ENCODE measurements at places on chromosomes 5 and 9.
A peak's percentile ranks its signal among the peaks of the same experiment; 100 is the strongest.

DNA sequence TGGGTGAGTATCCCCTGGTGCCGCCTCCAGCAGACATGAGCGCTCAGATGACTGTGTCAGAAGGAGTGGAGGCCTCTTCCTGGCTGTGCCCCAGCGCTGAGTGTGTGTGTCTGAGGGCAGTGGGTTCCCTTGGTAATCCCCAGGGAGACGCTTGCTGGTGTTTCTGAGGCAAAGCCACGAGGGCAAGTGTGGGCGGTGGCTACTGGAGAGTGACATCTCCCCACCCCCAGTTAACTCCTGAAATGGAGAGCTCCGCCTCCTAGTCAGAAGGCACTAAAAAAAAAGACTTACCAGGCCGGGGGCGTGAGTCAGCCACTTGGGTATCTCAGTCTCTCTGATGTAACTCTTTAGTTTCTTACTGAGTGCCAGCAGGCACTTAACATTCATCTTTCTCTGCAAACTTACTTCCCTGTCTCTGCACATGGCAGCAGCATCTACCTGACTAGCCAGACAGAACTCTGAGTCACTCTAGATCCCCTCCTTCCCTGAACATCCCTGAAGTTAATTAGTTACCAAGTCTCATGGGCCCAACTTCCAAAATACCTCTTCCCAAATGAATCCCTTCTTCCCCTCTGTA is 19.3 kb downstream of the ORM2 start:
- DNase-seq, result peak; percentile 99

- DNase-seq, result no peak
Measured at GRCh38 chr5:558871-559503, 34.7 kb upstream of the SLC9A3 start.

DNA sequence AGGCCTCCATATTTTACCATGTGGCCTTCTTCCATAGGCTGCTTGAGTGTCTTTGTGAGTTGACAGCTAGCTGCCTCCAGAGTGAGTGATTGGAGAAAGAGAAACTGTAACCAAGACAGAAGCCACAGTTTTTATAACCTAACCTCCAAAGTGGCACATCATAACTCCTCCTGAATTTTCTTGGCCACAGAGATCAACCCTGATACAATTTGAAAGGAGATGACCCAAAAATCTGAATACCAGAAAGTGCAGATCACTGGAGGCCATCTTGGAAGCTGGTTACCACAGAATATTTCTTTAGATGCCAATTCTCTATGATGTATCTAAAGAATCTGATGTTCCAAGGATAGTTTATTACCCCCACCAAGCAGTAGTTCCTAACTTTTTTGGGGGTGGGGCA is 254.3 kb upstream of the PDE4D start:
- DNase-seq, result no peak

- no peak for DNase-seq
Measured at GRCh38 chr5:151742870-151743294, 15.5 kb downstream of the ATOX1 start.

GRCh38 chr9:120938851-120939250 is 12.3 kb upstream of the TRAF1 start:
- no peak for DNase-seq

GRCh38 chr5:155418960-155419579 is 405.5 kb downstream of the KIF4B start:
- no peak for DNase-seq

GRCh38 chr9:137128862-137129455 is 10.0 kb upstream of the GRIN1 start:
- no peak for DNase-seq

GRCh38 chr5:54643685-54644106 is 126.1 kb downstream of the SNX18 start:
- DNase-seq, result peak; percentile 73

GRCh38 chr5:103452666-103453065 is 109.9 kb downstream of the NUDT12 start:
- DNase-seq, result no peak

DNA sequence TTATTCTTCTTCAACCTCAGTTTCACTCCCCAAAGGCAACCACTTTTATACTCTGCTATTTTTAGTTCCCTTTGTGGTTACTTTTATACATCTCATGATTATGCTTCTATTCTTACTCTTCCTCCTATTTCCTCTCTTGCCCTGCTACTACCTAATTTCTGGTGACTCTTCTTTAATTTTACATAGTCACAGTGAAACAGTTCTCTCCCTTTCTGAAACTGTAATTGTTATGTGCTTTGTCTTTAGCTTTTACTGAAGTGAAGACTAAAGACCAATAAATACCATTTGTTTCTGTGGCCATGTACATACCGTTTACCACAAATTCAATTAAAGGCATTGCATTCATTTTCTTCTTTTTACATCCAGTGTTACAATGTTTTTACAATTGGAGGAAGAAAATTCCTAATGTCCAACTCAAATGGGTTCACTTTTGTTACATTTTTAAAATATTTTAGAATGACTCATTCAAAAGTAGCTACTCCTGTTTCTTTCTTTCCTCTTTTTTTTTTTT is 410.6 kb downstream of the PSAT1 start:
- peak; percentile 91 for DNase-seq

- DNase-seq, result no peak
Measured at GRCh38 chr9:5459289-5459829, 9.0 kb downstream of the CD274 start.

DNA sequence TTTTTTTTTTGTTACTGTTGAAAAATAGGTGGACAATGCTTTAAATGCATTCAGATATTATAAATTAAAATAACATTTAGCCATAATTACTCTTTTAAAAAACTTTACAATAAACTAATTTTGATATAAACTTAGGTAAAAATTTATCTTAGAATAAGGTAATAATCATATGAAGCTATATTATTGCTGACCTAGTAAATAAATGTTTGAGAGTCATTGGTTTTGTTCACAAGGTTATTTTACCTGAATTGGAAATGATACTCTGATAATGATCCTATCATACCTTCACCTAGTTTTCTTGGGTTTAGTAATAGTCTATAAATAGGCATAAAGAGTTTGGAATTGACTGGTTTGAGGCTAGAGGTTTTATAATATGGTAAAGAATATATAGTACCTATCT is 1076.4 kb upstream of the CDH6 start:
- DNase-seq, result no peak

DNA sequence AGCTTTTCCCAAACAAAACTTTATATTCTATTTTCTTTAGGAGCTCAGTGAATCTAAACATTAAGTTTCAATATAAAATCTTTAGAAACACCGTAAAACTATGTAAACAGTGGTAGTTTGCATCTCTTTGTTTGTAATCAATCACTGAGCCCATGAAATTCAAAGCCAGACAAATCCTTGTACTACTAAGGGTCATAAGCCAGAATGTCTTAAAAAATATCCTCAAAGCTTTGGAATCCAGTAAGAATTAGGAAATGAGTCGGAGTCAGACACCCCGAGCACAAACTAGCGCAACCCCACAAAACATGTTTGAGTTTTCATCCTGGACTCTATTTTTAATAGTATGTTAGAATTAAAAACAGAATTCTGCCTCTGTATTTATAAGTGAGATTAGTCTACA is 153.8 kb downstream of the HSPA4 start:
- no peak for DNase-seq

GRCh38 chr9:4665357-4665756 is 923 bp downstream of the SPATA6L start:
- DNase-seq, result no peak

- DNase-seq, result no peak
Measured at GRCh38 chr5:63820577-63820976, 141.7 kb downstream of the HTR1A start.

GRCh38 chr5:69129413-69129812 is 35.6 kb downstream of the SLC30A5 start:
- peak; percentile 63 for DNase-seq

GRCh38 chr9:132647355-132647754 is 22.4 kb downstream of the DDX31 start:
- DNase-seq, result peak; percentile 98

- DNase-seq, result no peak
Measured at GRCh38 chr5:151264113-151264512, 11.1 kb downstream of the GM2A start.

DNA sequence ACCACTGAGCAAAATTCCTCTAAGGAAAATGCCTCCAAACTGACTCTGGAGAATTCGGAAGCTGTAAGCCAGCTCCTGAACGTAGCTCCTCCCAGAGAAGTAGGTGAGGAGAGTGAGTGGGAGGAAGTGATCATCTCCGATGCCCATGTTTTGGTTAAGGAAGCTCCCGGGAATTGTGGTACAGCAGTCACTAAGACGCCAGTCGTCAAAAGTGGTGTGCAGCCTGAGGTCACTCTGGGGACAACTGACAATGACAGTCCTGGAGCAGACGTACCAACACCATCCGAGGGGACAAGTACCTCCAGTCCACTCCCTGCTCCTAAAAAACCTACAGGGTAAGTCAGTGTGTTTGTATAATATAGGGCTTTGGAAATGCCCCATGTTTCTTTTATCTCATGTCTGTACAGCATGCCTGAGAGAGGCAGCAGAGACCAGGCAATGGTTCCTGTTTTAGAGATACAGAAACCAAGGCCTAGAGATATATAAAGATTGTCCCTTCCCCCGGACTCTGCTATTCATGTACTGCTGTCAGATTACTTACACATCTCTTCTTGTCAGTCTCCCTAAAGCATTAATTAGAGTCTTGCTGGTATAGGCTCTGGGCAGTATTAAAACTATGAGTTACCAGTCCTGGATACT is 23.9 kb downstream of the HMGXB3 start:
- no peak for DNase-seq

DNA sequence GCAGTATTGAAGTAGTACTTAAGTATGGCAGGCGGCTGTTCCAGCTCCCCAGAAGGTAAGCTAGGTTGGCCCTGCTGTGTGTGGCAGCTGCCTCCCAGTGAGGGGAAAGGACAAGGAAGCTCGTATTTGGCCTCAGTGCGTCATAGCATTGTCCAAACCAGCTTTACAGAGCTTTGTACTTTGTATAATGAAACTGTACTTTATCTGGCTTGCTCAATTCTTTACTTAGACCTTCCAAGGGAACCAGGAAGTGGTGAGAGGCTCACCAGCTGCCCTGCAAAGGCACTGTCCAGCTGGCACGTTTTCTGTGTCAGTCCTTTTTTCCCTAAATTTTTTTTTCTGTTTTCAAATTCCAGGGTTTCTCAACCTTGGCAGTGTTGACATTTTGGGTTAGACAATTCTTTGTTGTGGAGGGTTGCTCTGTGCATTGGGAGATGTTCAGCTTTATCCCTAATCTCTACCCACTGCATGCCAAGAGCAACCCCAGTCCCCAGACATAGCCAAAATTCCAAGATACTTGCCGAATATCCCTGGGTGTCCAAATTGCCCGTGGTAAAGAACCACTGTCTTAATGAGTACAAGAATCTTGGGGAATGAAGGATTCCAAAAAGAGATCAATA is 474.5 kb downstream of the LRRC70 start:
- no peak for DNase-seq

DNA sequence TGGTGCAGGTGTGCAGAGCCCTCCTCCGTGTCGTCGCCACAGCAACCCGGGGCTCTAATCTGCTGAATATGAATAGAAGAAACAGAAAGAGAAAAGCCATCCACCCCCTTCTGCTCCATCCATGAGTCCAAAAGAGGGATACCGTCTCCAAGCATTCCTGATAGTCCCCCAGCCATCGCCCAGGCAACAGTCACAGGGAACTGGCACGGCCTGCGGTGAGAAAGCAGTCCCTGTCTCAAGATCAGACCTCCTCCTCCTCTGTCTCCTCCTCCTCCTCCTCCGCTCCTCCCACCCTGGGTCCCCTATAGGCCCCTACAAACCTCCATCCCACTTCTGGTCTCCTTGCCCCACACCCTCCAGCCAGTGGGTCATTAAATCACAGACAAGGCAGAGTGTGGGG is 308.1 kb upstream of the MPDZ start:
- DNase-seq, result no peak

DNA sequence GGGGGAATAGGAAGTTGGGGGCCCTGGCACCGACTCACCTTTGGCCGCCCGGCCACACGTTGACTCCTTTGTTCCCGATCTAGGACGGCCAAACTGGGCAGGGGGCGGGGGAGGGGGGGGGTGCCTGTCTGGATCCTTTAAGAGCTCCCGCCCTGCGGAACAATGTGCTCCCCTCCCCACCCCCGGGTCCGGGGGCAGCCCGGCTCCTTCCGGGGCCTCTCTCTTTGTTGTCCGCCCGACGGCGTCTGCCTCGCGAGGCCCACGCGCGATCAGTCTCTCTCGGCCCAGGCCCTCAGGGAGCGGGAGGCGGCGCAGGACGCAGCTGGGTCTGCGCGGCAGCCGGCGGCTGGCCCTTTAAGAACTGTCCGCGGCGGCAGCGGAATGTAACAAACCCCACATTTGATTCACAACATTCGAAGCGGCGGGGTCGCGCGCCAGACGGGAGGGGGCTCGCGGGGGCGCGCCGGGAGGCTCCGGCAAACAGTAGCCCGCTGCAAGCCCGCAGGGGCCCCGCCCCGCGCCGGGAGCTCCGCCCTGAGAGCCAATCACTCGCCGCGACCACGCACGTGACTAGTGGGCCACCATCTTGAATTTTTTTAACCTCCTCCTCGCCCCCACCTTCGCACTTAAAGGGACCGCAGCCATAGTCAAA is at the start of gene RNF44:
RNF44 (minus strand) TSS at position 501 of the 652 bp plus-strand sequence. CDS start 4,930 bp downstream, outside the sequence.
- peak; percentile 92 for DNase-seq

- no peak for DNase-seq
Measured at GRCh38 chr9:36798350-36799065, 225.8 kb downstream of the MELK start.

DNA sequence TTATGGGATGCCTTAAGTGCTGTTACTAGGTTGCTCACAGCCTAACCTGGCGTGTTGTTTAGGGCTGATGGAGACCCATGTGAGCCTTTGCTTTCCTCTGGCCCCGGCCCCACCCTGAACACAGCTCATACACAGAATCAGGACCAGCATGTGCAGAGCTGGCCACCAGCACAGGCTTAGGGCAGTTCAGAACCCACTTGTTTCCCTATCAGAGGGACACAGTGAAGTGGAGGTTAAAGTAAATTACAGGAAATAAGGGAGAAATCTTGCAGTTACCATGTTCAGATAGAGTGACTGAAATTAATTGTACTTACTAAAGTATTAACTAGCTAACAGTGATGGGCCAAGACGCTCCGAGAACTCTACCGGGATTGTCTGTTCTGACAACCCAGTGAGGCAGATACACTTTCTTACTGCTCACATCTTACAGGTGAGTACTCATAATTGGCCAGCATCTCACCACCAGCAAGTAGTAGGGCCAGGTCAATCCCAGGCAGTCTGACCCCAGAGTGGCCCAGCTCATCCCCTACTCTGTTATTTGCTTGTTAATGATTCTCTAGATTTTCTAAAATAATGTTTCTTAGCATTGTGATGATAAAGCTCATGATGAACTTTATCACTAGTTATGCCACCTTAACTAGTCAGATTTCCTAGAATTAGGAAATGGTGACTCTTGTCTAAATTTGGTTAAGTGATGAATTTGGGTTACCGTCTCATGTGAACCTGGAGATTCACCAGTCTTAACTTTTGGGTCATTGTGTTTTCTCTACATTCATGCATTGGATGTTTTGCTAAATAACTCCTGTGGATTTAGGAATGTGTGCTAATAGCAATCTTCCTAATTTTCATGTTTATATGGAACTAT is 15.4 kb downstream of the CCT5 start:
- DNase-seq, result no peak

DNA sequence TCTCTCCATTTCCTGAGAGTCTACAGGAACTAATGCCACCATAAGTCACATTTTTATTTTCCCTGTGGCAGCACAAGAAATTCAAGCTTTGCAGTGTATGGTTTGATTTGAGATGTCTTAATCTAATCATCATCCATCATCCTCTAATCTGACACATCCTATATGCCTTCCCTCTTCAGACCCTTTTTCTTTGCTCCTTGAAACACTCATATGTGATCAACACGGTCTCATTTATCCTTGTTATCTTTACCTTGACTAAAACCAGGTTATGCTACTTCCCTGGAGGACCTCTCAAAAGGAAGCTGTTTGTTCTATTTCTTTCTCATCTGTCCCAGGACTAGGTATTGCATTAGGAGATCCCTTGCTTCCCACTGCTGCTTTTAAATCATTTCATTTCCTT is 146.9 kb upstream of the MRPS30 start:
- no peak for DNase-seq
